GDM1 (cell line): ENCODE measurements at places on chromosomes 11 and 22.
A peak's percentile ranks its signal among the peaks of the same experiment; 100 is the strongest.

- DNase-seq, result no peak
Measured at GRCh38 chr11:119918347-119918746, 189.3 kb upstream of the NECTIN1 start.

GRCh38 chr11:119019996-119020395 is 1.4 kb downstream of the TRAPPC4 start:
- DNase-seq, result no peak

- DNase-seq, result no peak
Measured at GRCh38 chr11:61659413-61660196, 20.6 kb upstream of the DAGLA start.

GRCh38 chr11:113994077-113994954 is 19.4 kb downstream of the HTR3A start:
- no peak for DNase-seq

DNA sequence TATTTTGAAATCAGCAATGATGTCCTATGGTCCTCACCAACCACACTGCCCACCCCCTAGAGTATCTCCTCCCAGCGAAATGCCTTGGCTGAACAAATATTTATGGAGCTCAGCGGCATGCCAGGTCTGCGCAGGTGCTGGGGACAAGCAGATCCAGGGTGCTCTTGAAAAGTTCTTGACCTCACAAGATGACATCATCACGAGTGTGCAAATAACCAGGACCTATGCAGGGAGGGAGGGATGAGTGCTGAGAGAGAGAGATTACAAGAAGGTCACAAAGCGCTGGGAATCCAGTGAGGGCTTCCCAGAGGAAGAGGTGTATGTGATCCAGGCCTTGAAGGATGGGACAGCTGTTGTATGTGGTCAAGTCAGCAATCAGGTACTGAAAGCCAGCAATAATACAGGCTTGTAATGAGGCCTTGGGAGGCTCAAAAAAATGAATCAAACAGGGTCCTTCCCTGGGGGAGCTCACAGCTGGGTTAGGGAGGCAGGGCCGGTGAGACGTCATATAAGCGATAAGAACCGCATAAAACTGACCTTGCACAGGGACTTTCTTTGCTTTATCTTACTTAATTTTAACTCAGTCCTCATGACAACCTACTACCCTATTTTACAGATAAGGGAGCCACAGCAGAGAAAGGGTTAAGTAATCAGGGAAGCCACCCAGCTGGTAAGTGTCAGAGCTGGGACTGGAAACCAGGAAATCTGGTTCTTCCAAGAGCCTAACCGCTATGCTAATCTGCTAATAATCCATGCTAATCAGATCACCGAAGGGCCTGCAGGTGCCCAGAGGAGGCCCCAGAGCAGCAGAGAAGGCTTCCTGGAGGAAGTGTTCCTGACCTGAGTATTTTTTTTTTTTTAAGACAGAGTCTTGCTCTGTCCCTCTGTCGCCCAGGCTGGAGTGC is 8.2 kb downstream of the ARRB1 start:
- DNase-seq, result no peak

GRCh38 chr11:120178561-120179056 is 32.2 kb upstream of the OAF start:
- no peak for DNase-seq

- no peak for DNase-seq
Measured at GRCh38 chr11:45926536-45927331, 4.3 kb downstream of the LARGE2 start.

GRCh38 chr22:48261706-48262105 is 1499.3 kb downstream of the TBC1D22A start:
- DNase-seq, result no peak

GRCh38 chr11:92764128-92764527 is 205.3 kb upstream of the MTNR1B start:
- no peak for DNase-seq

DNA sequence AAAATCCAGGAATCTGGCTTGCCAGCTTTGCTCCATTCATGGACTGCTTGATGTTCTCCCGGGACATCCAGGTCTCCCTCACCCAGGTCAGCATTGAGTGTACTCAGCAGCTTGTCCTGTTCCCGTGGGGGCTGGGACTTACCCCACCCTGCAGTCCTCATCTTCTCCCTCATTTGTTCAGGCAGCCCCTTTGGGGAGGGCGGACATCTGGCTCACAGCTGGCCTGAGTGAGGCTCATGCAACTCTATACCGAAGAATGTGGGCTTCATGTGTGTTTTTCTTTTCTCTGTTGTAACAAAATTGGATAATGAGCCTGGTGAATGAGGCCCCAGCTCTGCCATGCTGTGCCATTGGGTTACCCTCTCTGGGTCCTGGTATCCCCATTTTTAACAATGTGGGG is 227.7 kb upstream of the TENM4 start:
- DNase-seq, result no peak

DNA sequence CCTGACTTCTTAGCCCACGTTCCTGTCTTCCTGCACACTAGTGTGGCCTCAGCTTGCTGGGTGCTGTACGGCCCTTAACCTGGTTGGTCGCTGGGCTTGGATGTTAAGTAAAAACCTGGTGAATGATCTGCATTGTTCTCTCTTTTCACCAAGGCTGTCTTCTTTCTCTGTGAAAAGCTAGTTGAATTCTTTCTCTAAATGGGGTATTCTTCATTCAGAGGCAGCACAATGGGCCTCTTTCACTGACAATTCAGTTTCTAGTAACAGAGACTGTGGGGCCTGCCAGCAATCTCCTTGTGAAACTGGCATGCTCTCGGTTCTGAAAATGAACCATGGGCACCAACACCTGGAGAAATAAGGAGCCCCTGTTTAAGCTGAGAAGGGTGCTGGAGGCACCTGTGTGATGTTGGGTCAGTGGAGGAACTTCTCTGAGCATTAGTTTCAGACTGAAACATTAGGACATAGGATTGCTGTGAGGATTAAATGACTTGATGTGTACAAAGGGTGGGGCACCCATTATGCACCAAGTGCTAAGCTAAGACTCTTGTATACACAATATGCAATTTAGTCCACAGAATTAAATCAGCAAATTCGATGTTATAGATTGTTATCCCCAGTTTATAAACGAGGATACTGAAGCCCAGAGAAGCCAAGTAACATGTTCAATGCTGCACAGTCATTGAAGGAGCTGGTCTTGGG is 33.1 kb upstream of the ELF5 start:
- DNase-seq, result no peak

DNA sequence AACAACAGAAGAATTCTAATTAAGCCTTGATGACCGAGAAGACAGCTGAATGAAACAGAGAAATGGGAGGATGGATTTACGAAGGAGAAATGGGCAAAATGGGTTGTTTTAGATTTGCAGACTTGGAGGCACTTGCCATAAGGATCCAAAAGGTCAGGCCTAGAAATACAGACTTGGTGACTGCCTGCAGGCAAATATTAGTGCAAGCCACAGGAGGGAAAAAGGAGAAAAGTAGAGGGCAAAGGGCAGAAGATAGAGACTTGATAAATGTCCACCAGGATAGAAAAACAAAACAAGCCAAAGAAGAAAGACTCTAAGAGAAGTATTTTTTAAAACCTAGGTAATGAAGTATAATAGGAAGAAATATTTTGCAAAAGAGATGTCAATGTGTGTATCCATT is 13.1 kb downstream of the CCDC34 start:
- no peak for DNase-seq

- DNase-seq, result peak; percentile 28
Measured at GRCh38 chr22:44172370-44173108, 8.2 kb upstream of the PARVG start.

- DNase-seq, result no peak
Measured at GRCh38 chr11:16318320-16318719, 38.0 kb downstream of the SOX6 start.

DNA sequence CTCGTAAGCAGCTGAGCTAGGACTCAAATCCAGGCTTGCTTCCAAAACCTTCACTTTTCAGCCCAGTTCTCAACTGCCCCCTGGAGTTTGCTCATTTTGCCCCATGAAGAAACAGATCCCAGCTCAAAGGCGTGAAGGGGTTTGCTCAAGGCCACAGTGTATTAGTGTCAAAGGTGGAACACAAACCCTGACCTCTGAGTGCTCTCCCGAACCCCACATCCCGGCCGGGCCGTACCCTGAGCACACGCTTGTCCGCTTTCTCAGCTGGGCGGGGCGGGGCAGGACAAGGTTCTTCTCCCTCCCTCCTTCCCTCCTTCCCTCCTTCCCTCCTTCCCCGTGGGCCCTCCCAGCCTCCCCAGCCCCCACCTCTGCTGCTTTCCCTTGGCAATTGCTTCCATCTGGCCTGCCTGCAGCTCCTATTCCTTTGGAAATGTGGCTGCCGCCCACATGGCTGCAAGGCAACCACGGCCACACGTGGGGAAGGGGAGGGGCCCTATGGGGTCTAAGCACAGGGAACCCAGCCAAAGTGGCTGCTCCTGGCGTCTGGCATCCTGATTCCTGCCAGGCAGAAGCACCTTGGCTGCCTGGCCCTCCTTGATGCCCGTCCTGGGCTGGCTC is 4.1 kb downstream of the ST3GAL4 start:
- DNase-seq, result no peak

- no peak for DNase-seq
Measured at GRCh38 chr11:69253028-69253427, 40.9 kb upstream of the MYEOV start.

DNA sequence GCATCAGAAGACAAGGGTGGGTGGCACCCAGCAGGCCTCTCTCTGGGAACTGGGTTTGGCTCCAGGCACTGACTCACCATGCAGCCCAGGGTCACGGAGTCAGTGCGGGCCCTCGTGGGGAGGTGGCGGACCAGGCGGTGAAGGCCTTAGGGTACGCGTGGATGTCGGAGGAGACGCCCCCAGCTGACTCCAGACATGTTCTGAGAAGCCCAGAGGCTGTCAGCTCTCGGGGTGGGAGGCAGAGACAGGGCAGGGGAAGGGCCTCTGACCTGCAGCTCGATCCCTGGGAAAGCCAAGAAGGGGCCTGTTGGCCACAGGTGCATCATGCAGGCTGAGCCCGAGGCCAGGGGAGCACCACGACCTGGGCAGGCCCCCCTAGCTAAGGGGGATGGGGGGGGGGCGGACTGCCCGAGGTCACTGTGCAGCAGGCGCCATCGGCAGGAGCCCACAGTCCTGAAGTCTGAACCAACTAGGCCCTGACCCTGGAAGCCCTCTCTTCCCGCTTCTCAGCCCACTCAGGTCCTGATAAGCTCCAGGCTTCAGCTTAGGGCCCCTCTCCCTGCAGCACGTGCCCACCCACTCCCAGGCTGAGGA is 18.0 kb downstream of the MOB2 start:
- no peak for DNase-seq

DNA sequence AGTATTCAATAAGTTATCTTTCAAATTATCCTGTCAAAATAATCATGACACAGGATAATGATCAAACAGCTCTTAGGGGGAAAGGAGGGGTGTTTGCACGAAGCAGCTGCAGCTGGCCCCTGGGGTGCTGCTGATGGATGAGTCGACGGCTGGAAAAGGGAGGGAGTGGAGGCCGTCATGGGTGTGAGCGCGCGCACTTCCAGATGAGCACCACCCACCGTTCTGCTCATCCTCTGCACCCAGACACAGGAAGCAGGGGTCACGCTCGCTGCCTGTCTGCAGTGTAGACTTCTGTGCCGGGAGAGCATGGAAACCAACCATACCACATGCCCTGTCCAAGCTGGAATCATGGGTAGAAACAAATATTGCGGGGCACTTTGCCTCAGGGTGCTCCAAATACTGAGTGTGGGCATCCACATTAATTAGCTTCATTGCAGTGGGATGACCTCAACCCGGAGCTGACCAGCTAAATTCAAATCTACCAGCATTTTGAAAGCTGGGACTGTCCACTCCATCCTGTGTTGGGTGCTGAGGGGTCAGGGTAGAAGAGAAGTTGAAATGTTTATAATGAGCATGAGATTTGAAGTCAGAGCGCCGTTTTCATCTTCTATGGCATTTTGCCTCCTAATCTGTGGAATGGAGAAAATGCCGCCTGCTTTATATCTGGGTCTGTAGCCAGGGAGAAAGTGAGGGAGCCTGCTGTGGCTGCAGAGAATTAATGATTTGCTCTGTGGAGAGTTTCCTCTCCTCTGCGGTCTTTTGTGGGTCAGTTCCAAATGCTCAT is 802.4 kb downstream of the TBC1D22A start:
- no peak for DNase-seq

- no peak for DNase-seq
Measured at GRCh38 chr11:37109286-37109585, 511.2 kb upstream of the RAG2 start.

- DNase-seq, result no peak
Measured at GRCh38 chr11:108035690-108036089, 27.0 kb downstream of the CUL5 start.

DNA sequence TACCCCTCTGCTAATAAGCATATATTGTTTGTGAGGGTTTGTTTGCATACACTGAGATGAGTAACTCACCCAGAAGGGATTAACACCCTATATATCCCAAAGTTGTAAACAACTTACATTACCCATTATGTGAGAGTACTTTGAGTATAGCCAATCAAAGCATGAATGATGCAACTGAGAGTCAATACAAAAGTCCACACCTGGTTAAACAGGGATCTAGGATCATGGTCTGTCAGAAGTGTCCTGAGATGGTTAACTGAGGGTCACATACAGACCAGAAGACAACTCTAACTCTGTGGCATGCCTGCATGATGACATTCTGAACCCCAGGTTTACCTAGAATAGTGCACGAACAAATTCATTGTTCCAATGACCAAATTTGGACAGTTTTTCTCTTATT is 17.4 kb upstream of the OR10A5 start:
- DNase-seq, result no peak

DNA sequence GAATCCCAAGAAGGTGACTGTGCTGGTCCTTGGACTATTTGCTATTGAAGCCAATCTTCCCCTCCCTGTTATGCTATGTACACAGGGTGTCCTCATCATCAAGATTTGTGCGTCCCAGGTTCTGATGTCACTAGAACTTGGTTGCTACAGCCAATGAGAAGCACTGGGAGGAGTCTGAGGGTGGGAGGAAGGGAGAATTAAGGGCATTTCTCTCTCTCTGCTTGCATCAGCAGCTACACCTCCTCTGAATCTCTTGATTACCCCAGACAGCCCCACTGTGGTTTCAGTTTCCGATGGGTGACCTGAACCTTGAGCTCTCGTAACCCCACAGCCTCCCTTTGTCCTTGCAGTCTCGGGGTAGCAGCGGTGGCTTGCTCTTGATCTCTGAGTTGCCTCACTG is 212.4 kb upstream of the SESN3 start:
- DNase-seq, result no peak

DNA sequence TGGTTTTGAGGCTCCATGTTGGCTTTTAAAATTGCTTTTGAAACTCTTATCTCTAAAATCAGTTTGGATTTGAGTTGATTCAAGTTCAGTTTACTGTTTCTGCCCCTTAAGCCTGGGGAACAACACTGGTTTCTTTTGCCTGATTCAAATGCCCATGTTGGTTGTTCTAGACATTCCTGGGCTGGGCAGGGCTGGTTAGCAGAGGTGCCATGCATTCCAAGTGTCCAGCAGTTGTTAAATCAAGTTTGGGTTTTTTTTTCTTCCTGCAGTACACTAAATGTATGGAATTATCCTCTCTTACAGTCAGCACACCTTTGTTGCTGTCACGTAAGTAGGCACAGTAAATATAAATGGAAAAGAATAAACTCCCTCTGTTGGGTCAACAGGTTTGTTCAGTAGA is 67.2 kb upstream of the MTMR2 start:
- no peak for DNase-seq

DNA sequence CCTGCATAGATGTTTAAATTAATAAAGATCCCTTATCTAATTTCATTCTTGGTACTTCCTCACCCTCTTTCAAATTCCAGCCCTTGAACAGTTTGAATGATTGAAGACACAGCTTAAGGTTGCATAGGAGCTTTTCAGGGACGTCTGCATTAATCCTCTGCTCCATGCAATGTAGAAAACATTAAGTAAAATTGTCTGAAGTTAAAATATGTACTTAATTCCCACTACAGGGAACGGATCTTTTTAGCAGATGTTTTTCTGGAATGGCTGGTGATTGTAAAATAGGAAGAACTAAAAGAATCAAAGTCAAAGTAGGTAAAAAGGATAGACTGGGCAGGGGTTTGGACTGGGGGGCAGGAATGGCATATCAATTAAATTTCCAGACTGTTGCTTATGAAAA is 58.9 kb downstream of the ABTB2 start:
- DNase-seq, result no peak
